ENCODE measurements at places on chromosomes 3 and 15.

DNA sequence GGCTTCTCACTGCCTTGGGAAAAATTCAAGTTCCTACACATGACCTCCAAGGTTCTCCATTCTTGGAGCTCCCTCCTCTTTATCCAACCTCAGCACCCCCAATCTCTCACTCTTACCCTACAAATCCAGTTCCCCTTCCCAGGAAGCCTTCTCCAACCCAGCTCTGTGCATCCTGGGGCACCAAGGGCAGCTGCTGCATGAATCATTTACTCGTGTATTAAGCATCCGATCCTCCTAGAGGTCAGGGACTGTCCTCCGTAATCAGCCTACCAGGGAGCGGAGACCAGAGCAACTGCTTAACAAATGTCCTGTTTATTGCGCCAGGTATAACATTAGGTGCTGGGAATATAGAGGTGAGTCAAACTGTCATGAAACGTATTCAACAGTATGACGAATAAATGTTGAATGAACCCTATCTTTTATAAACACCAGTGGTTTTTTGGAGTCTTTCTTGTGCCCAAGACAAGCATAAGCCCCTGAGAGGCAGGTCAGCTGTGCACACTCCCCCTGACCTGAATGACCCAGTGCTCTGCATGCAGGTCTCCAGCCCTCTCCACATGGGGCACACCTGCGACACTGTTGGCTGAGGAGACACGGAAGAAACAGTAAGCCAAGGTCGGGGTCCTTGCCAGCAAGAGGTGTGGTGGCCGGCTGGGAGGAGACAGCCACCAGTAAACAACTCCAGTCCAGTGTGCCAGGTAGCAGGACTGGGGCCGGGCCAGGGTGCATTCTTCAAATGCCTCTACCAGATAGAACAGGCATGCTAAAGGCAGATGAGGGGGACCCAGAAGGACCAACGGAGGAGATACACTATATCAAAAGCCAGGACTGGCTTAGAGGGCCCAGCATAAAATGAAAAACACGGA lies 27.6 kb downstream of the ANP32A start:
- peak; percentile 36 for DNase-seq

GRCh38 chr3:48661501-48662144 lies 1.1 kb downstream of the CELSR3 start:
- peak; percentile 34 for DNase-seq

GRCh38 chr3:10758304-10759037 lies 57.6 kb upstream of the SLC6A11 start:
- DNase-seq, result peak; percentile 69

DNA sequence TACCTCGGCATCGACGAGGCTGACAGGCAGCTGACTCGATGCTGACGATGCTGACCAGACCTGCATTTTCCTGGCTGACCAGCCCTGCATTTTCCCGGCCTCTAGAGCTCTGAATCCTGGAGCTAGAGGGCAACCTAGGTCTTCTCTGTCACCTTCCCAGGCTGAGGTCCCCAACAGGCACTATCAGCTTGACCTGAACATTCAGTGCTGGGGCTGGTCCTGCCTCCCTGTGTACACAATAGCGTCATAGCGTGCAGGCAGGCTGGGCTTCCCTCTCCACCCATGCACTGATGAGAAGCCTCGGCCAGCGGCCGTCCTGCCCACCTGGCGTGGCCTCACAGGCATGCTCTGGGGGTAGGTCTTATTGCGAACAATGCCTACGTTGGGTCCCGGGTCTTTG lies 62.3 kb upstream of the SNRPA1 start:
- no peak for DNase-seq

DNA sequence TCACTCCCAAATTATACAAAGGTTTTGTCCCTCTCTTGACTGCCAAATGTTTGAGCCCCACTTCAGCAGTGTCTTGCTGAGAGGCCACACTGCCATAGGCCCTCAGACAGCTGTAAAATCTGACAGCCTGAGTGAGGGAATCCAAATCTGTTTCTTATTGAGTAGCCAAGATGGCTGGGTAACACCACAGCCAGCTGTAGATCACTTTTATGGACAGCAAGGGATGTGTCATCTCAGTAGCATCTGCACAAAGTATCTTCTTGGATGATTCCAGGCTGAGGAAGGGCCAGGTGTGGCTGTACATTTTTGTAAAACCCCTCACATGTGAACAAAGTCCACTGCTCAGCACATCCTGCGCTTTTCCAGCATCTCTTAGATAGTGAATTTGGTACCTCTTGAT lies 237.0 kb upstream of the LRTM1 start:
- DNase-seq, result no peak

DNA sequence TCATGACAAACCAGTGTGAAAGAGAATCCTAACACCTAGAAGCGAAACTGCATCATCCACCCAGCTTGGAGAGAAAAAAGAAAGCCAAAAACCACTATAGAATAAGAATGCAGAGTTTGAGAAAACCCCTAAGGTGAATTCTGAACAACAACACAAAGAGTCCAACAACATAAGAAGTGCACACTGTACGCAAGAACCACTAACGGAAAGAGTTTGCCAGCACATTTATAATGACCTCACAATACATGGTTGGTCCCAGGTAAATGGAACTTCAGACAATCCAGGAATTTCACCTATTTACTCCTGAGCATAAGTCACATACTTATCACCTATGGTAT lies 128.3 kb upstream of the BHLHE40 start:
- no peak for DNase-seq

DNA sequence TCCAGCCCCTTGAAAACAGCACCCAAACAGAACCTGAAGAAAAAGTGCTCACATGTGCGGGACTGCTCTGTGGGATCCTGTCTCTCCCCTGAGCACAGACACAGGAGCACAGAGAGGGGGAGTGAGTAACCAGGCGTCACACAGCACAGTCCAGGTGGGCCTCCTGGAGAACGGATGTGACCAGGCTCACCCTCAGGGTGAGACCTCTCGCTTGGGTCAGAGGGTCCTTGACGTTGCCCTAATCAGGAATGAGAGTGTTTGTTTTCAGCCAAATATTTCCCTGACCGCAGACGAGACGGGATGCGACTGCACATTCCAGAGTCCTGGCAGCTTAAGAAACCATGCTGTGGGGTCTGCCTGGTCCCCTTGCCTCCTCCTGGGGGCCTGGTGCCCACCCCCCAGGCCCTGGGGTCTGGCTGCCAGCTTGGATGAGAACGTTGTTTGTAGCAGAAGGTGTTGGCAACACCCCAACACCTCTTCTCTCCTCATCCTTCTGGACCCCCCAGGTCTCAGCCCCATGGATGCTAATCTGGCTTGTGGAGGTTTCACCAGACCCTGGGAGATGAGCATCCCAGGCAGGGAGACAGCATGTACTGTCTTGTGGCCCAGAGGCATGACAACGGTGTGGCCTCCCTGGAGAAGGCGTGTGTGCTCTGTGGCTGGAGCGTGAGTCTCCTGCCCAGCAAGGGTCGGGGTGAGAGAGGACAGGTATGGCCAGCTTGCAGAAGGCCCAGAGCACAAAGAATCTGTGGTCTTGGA lies 42.1 kb upstream of the SLC6A6 start:
- no peak for DNase-seq

GRCh38 chr3:191094057-191094845 lies 104.8 kb upstream of the OSTN start:
- DNase-seq, result no peak

GRCh38 chr3:149339931-149340309 lies 6.5 kb upstream of the TM4SF18 start:
- peak; percentile 27 for DNase-seq

DNA sequence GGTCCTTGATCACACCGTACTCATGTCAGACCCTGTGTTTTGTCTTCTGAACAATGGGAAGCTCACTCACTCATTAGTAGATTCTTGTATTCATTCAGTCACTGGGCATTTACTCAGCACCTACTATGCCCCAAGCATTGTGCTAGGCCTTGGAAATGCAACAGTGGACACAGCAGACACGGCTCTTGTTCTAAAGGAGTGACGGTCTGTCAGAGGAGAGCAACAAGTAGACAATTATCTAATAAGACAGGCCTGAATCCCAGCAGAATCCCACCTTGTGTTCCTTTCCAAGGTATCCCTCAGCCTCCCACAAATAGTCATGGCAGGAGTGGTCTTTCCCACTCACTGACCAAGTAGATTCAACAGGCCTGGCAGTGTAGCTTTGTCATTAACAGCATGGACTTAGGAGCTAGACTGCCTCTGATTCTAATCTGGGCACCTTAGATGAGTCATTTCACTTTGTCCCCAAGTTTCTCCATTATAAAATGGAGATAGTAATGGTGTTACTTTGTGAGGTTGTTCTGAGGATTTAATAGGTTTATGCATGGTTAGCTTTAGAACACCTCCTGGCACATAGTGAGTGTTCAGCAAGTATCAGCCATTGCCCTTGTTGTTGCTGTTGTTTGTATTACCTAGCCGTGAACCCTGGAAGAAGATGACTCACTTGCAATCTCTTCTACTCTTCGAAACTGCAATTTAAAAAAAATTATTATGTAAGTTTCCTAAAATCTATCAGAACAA lies 69.1 kb downstream of the SSUH2 start:
- no peak for DNase-seq

DNA sequence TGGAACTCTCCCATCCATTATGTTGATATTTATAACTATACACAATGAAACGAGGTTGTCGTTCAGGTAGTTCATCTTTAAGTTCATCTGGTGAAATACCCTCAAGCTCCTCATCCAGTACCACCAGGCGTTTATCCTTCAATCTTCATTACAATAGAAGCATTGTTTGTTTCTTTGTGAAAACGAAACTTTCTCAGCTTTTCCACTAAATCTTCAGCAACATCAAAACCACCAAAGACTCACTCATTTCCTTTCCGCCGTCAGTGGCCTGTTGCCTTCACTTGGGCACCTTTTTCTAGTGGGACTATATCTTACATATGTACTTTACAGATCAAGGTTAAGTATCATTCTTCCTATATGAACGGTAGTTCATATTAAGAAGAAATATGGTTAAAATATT lies 44.1 kb upstream of the TFG start:
- no peak for DNase-seq

DNA sequence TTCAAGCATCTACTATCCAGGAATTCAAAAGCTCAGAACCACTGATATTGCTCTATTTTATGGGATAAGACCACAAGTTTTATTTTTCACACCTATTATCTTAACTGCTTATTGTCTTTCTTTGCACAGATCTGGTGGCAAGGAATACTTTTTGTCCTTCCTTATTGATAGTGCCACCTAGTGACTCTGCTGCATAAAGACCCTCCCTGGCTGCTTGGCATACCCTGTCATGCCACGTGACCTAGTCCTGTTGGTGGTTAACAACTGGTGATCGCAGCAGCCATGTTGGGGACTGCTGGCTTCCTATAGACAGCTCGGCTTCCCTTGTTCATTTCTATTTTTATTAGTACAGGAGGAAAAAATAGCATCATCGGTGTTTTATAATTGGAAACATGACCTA lies 236.3 kb downstream of the MEX3B start:
- DNase-seq, result peak; percentile 2

DNA sequence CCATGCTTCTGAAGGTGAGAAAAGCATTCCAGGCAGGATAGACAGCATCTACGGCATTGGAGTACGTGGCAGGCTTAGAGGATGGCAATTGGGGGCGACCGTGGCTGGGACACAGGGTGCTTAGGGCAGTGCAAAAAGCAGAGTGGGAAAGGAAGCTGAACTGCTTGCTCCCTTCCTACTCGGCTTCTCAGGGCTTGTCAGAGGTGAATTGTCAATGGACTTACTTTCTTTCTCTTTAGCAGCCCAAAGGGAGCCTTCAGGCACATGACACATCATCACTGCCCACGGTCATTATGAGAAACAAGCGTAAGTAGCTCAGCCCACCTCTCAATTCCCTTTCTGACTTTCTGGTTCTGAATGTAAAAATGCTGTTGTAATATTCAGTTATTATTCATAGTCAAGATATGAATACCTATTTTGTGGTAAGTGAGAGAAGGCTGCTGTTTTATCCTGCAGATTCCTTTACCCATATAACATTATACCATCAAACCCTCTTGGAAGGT lies 84.3 kb downstream of the KLHL25 start:
- no peak for DNase-seq

GRCh38 chr3:164550857-164551256 lies 527.4 kb downstream of the SI start:
- no peak for DNase-seq

DNA sequence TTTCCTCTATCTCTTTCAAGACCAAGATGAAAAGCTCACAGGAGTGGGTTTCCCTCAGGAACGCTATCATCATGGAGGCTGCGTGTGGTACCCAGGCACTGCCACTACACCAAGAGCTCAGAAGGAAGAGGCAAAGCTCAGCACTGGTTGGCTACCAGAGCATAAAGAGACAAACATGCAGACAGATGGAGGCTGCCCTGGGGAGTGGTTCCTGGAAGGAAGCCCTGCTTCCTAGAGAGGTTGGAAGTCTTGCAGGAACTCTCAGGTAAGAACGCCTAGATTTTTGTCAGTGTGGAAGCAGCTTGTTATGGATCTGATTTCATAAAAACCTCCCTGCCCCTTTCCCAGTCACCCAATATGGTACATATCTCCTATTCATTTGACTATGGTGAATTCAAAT lies 49.9 kb upstream of the ADCY5 start:
- DNase-seq, result no peak

GRCh38 chr3:95899911-95900310 lies 914.5 kb upstream of the EPHA6 start:
- no peak for DNase-seq

GRCh38 chr3:127162947-127163645 lies 29.8 kb upstream of the PRR23E start:
- no peak for DNase-seq

GRCh38 chr3:131794766-131795388 lies 239.9 kb downstream of the CPNE4 start:
- DNase-seq, result peak; percentile 57

GRCh38 chr15:92288755-92289154 lies 104.9 kb upstream of the ST8SIA2 start:
- no peak for DNase-seq

GRCh38 chr3:193938613-193939012 lies 197.3 kb upstream of the HES1 start:
- no peak for DNase-seq

Measured in small intestine (tissue), 16 donors.